GM19239 (cell line): ENCODE measurements at places on chromosomes 2 and 18.

DNA sequence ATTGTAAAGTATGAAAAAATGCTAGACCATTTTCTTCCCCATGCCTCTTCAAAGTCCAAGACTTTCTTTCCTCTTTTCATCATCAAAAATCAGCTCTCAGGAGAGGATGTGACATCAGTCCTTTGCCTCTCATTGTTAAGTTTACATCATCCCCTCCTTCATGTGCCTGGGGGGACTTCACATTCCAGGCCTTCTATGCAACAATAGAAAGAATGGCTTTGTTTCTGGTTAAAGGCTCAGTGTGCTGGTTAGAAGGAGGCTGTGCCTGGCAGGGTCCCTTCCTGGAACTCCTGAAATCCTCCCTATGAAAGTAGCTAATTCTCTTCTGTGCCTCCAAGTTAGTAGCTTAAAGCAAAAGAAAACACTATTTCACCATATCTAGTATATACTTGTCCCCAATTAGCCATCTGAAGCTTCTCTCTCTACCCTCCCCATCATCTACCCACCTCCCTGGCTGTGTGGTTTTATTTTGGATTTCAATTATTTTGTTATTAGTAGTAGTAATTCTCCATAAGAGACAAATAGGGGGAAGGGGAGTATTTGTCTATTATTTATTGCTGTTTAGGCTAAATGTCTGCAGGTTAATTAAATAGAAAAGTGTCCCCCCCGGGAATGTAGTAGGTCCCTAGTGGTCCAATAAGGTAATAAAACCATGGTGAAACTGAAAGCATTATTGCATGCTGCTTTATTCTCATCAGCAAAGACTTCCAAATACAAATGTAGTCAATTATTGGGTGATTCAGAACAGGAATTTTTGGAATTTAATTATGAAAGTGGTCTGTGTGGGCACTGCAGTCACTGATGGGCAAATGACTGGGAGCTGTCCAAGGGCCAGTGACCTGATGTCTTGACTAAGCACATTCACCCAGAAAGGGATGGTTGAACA lies 69.0 kb downstream of the CPO start:
- DNase-seq, result no peak

GRCh38 chr2:207428573-207428972 lies 101.2 kb upstream of the CREB1 start:
- no peak for DNase-seq

GRCh38 chr2:10623776-10624175 lies 66.0 kb downstream of the NOL10 start:
- DNase-seq, result no peak

DNA sequence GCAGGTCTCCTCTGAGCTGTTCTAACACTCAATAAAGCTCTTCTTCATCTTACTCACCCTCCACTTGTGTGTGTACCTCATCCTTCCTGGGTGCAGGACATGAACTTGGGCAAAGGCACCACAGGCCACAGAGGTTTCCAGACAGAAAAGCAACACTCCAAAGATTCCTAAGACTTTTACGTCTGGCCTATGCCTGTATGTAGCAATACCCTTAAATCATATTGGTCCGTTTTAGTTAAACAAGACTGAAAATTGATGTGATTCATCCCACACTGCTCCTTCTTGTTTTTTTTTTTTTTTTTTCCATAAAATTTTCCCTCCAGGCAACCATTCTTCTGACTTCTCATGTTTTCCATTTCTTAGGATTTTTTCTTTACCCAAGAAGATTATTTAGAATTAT lies 404.3 kb downstream of the PID1 start:
- no peak for DNase-seq

DNA sequence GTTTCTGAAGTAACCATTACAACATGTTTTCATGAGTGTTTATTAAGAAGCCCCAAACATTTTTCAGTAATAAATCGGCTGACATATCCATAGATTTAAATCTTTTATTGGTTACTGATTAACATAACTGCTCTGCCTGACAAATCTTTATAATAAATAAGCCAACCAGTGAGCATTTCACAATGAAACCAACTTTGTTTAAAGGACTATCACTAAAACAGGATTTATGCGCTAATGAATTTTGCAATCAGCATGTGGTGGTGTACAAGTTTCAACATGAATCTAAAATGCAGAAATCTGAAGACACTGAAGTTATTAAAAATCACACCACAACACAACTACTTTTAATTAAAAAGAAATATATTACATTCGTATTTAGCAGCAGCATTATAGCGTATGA lies 166.7 kb downstream of the MEIS1 start:
- no peak for DNase-seq

DNA sequence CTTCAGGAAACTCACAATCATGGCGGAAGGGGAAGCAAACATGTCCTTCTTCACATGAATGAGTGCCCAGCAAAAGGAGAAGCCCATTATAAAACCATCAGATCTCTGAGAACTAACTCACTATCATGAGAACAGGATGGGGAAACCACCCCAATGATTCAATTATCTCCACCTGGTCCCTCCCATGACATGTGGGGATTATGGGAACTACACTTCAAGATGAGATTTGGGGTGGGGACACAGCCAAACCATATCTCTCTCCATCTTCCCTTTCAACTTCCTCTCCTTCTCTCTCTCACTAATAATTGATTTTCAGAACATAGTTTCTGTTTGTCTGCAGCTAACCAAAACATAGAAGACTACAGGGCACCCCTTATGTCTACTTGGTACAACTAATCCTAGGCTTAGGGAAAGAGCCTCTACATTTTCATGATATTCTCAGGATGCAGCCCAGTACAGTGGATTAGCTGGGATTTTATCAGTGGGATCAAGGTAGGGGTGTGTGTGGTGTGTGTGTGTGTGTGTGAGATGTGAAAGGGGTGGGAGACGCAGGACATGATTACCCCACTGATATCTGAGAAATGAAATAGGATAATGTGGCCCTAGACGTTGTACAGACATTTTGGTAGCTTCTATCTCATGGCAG lies 2.8 kb upstream of the ATF2 start:
- DNase-seq, result no peak

DNA sequence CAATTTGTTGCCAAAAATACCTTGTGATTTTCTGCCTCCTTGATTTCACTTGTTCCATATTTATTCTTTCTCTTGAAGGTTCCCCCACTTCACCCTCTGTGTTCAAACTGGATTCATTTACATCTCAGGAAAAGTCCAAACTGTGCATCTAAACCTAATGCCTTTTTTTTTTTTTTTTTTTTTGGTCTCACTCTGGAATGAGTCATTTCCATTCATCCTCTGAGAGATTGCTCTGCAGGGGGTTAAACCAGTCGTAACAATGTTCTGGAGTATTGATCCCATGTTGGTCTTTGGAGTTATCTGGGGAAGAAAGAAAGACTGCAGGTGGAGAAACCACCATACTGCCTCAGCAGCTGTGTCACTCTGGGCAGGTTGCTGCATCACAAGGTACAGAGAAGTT lies 119.7 kb downstream of the TACR1 start:
- no peak for DNase-seq

GRCh38 chr2:43273529-43273928 lies 47.1 kb upstream of the ZFP36L2 start:
- no peak for DNase-seq

DNA sequence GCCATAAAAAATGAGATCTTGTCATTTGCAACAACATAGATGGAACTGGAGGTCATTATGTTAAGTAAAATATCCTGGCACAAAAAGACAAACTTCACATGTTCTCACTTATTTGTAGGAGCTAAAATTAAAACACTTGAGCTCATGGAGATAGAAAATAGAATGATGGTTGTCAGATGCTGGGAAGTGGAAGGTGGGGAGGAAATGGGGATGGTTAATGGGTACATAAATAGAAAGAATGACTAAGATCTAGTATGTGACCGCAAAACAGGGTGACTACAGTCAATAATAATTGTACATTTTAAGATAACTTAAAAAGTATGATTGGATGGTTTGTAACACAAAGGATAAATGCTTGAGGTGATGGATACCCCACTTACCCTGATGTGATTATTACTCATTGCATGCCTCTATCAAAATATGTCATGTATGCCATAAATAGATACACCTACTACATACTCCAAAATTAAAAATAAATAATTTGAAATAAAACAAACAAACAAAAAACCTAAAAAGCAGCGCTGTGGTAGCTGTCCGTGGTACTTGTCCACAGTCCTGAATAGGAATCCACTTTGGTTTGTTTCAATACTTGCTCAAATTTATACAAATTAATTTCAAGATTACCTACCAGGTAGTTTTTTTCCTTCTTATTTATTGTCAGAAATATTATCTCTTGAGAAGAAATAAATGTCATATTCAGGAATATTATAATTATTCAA lies 224.5 kb downstream of the DLGAP1 start:
- no peak for DNase-seq

GRCh38 chr2:130376433-130377293 lies 20.8 kb downstream of the PTPN18 start:
- DNase-seq, result peak; percentile 54

DNA sequence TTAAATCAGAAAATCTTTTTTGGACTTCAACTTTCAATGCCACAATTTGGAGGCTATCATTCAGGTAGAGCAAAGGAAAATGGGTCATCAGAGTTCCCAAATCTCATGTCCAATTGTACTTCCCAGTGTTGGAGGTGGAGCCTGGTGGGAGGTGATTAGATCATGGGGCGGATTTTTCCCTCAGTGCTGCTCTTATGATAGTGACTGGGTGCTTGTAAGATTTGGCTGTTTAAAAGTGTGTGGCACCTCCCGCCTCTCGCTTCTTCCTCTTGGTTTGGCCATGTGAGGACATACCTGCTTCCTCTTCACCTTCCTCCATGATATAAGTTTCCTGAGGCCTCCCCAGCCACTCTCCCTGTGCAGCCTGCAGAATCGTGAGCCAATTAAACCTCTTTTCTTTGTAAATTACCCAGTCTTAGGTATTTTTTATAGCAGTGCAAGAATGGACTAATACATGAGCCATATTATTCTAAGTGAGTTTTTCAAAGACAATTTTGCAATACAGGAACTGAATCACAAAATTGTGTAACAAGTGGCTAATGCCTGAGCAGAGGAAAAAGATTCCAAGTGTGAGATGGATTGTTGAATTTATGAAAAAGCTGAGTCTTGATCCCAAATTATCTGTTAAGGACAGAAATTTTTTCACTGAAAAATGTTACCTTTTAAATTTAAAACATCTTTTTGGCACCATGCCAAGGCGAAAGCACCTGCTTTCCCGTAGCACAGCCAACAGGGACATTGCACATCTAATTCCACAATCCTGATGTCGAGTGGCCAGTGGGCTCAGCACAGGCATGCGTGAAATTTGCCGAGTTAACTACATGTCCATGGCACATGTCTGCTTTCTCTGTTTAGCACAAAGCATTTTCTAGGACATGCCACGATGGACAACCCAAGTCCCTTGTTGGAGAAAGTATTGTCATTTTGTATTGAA lies 150.9 kb downstream of the COL6A3 start:
- no peak for DNase-seq

DNA sequence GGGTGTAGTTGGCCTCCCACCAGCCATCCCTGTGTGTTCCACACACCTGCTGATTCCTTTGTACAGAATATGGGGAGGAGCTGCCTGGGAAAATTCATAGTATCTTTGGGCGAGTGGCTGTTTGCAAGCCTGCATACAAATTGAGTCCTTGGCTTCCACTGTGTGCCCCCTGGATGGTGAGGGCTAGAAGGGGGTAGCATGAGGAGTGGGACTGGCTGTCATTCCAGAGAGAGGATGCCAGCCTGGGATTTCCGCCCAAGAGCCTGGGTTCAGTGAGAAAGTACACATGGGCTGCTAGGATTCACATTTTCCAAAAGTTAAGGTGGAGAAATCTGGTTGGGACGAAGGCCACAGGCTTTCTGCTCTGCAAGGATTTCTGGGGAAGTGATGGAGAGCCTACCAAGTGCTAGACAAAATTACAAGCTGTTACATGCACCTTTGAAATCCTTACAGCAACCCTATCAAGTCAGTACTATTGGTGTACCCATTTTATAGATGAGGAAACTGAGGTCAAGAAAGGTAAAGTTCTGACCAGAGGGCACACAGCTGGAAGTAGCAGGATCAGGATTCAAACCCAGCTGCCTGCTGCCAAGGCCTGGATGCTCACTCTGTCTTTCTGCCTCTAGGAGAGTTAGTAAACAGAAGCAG lies 606 bp upstream of the TOGARAM2 start:
- DNase-seq, result no peak

- no peak for DNase-seq
Measured at GRCh38 chr2:202017940-202018339, 15.7 kb upstream of the FZD7 start.

DNA sequence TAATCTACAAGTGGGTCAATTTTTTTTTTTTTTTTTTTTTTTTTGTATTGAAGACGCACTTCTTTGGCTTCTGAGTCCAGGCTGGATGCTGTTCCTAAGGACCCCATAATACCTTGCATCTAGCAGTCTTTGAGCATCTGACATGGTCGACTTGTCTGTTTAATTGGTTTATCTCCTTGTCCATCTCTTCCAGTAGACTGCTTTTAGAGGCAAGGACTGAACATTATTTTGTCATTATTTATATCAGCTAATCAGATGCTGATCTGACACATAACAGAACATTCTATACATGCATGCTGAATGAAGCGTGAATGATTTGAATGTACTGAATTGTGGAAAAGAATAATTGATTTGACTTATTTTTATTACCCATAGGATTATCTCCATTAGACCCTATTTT lies 118.7 kb downstream of the CDH7 start:
- no peak for DNase-seq

DNA sequence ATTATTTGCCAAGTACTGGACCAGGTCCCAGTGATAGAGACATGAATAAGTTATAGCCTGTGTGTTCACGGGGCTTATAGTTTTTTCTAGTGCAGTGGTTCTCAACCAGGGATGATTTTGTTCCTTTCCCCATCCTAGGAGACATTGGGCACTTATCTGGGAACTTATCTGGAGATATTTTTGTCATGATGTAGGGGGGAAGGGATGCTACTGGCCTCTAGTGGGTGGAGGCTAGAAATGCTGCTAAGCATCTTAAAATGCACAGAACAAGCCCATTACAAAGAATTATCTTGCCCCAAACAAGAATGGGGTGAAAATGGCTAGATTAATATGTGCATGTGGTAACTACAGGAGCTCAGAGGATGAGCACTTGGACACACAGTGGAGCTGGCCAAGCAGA lies 75.2 kb downstream of the KLHL29 start:
- DNase-seq, result no peak

DNA sequence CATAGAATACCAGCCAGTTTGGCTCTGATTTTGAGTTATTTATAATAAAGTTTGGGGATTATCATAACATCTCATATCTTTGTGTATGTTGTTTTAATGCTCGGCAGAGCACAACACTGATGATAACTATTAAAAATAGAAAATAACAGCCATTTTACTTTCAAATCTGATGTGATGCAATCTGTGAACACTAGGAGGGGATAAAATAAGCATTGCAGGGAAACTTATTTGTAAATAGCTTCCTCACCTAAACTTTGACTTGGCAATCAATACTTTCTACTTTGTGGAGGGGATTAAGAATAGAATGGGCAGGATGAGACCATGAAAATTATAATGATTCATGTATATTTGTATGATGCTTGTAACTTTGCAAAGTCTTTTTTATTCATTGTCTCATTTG lies 54.4 kb downstream of the USP14 start:
- no peak for DNase-seq
